Kidney epithelial cell (primary cell): ENCODE measurements at places on chromosomes 12 and 14. TPM values are rescaled to one million over a fixed set of nuclear protein-coding genes. Genes with fewer than 3 reads are reported as not detected.

DNA sequence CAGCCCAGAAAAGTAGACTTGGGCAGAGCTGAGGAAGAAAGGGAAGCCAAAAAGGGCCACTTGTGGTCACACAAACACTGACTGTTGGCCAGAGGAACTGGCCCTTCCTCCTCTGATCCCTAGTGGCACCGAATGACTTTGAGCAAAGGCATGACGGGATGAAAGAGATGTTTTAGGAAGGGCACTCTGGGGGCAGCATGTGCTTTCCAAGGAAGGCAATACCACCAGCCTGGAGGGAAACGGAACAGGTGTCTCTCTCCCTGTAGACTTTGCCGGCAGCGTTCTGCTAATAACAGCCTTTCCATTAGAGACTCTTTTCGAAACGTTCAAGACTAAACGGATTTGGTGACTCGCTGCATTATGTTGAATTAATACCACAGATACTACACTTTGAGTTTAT lies 12.3 kb upstream of the FBXO21 start:
- no peak for DNase-seq

GRCh38 chr12:92482599-92482998 lies 220.2 kb upstream of the PLEKHG7 start:
- DNase-seq = no peak

GRCh38 chr14:71448431-71449315 lies 483.6 kb upstream of the RGS6 start:
- DNase-seq = no peak

- no peak for DNase-seq
Measured at GRCh38 chr12:56188131-56188777, 1.0 kb downstream of the SMARCC2 start.

DNA sequence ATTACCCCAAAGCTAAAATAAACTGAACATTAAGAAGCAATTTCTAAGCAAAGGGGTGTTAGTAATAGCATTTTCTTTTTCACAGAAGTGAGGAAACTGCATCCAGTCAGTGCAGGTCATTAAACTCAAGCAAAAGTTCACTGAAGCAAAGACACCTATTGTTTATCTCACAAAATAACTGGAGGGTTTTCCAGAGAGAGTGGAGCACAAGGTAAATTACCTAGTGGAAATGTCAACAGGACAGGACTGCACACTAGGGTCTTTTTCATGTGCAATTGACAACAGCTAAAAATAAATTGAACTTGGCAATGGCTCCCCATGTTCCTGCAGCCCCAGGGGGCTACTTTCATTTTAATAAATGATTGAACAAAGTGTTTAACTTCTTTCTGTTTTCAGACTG lies 742.0 kb downstream of the GALC start:
- no peak for DNase-seq

- DNase-seq = no peak
Measured at GRCh38 chr12:105461944-105462762, 131.7 kb downstream of the C12orf75 start.

GRCh38 chr14:55129428-55130195 lies 560 bp downstream of the LGALS3 start:
- no peak for DNase-seq

- DNase-seq = no peak
Measured at GRCh38 chr12:53845932-53846331, 92.7 kb upstream of the HOXC13 start.

- DNase-seq = no peak
Measured at GRCh38 chr12:13060581-13060980, 16.4 kb downstream of the FAM234B start.

DNA sequence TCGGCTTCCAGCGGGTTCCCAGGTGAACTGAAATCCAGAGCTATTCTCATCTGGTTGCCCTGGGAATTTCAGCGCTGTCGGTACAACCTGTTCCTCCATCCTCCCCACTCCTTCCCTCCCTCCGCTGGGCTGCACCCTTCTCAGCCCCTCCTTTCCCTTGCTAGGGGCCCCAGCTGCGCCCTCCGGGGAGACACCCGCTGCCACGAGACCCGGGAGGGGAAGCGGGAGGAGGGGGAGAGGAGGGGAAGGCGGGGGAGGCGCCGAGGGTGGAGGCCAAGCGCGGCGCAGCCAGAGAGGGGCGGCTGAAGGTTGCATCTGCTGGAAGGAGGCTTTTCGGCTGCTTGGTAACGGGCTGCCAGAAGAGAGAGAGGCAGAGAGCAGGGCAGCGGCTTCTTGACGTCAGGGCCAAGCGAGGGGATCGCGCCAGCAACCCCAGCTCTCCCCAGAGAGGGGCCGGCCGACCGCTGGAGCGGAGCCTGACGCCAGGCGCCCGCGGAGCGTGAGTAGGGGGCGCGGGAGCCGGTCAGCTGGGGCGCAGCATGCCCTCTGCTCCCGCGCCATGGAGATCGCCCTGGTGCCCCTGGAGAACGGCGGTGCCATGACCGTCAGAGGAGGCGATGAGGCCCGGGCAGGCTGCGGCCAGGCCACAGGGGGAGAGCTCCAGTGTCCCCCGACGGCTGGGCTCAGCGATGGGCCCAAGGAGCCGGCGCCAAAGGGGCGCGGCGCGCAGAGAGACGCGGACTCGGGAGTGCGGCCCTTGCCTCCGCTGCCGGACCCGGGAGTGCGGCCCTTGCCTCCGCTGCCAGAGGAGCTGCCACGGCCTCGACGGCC lies at the start of gene KCNA5:
KCNA5 (plus strand) TSS at position 291 of the 831 bp plus-strand sequence; CDS start at position 560, 269 bp downstream.
- DNase-seq = no peak

DNA sequence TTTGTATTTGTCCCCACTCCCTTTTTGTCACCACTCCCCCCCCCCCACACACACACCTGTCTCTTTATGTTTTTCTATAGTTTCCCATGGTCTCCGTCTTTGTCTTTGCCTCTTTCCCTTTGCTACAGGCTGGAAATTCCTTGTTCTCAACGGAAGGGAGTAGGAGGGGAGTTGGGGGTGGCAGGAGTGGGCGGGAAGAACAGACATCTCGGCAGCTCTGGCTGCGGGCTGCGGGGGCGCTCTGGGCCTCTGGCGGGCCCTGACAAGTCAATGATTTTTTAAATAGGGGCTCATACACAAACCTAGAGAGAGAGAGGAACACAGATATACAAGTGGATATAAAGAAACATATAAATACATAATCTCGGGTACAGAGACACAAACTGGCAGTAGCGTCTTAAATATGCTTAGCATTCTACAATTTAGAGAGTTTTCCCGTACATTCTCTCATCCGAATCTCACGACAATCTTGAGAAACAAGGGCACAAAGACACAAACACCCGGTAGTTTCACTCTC lies 2.4 kb upstream of the NAB2 start:
- DNase-seq = no peak

GRCh38 chr14:55274751-55275150 lies 3.5 kb downstream of the FBXO34 start:
- no peak for DNase-seq

DNA sequence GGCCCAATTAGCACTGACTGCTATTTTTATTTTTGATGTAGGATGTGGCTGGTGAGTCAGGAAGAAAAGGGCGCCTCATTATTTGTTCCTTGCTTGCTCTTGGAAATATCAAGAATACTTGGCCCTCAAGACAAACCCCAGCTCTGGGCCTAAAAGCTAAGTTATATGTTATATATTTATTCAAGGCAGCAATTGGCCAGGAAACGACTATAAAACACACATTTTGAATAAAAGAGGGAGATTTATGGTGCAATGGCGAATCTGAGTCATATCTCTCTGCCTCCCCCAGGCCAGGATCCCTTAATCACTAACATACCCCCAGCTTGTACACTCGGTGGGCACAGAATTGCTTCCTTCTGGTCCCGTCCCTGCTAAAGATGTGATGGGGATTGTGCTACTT lies 63.3 kb downstream of the TBX5 start:
- no peak for DNase-seq

GRCh38 chr12:77720258-77720657 lies 110.4 kb upstream of the NAV3 start:
- no peak for DNase-seq

DNA sequence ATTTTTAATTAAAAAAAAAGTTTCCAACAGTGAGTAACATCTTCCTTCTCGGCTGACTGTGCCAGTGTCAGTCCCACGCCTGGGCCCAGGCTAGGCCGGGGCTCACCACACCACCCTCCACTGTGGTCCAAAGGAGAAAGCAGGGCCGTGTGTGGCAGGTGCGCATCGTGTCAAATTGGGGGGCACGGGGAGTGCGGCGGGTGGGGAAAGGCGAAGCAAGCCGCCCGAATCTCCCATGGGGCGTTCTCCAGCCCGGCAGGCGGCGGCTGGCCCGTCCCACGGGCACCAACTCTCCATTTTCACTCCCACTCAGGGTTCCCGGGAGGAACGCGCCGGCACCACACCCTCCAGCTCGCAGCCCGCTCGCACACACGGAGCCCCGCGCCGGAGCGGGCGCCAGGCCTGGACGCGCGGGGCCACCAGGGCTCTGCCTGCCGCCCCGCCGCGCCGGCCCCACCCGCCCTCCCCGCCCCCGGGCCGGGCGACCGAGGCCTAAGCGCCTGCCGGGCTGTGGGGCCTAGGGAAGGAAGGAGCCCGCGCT lies 604 bp downstream of the EEA1 start:
- no peak for DNase-seq

DNA sequence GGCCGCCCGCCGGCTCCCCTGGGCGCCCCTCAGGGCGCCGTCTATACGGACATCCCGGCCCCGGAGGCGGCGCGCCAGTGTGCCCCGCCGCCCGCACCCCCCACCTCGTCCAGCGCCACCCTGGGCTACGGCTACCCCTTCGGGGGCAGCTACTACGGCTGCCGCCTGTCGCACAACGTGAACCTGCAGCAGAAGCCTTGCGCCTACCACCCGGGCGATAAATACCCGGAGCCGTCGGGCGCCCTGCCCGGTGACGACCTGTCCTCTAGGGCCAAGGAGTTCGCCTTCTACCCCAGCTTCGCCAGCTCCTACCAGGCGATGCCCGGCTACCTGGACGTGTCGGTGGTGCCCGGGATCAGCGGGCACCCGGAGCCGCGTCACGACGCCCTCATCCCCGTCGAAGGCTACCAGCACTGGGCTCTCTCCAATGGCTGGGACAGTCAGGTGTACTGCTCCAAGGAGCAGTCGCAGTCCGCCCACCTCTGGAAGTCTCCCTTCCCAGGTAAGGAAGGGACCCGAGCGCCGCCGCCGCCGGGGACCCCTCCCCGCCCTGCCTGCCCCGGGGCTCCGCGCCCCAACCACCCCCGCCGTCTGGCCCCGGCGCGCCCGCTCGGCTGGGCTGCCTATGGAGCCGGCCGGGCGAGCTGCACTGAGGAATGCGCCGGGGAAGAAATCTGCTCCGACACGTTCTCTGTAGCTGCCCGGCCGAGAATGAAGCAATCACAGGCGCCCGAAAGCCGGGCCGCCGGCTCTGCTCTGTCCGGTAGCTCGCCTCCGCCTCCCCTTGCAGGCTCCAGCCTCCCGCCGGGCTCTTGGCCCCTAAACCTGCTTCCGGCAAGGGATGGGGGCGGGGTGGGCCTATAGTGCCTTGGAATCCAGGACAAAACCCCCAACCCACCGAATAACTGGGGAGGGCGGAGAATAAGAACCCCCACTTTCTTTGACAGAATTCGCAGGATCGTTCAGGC lies 794 bp downstream of the HOXC13 start:
- DNase-seq = no peak

The VWF gene
- 0.42 and 1.5 TPM in 2 replicates for total RNA-seq

The KMT2D gene
- total RNA-seq = 68.9 and 71.8 TPM in 2 replicates

The KCTD10 gene
- 37.9 and 52.1 TPM in 2 replicates for total RNA-seq
